ENCODE measurements at places on chromosomes 4 and X.

- DNase-seq = no peak
These were observed 911 bp upstream of the GPR50 start for GRCh38 chrX:151175283-151176062.

GRCh38 chr4:157739242-157739641 is 433.6 kb downstream of the GASK1B start:
- DNase-seq = no peak

GRCh38 chr4:179858221-179858620 is 2385.0 kb upstream of the TENM3 start:
- DNase-seq = no peak

DNA sequence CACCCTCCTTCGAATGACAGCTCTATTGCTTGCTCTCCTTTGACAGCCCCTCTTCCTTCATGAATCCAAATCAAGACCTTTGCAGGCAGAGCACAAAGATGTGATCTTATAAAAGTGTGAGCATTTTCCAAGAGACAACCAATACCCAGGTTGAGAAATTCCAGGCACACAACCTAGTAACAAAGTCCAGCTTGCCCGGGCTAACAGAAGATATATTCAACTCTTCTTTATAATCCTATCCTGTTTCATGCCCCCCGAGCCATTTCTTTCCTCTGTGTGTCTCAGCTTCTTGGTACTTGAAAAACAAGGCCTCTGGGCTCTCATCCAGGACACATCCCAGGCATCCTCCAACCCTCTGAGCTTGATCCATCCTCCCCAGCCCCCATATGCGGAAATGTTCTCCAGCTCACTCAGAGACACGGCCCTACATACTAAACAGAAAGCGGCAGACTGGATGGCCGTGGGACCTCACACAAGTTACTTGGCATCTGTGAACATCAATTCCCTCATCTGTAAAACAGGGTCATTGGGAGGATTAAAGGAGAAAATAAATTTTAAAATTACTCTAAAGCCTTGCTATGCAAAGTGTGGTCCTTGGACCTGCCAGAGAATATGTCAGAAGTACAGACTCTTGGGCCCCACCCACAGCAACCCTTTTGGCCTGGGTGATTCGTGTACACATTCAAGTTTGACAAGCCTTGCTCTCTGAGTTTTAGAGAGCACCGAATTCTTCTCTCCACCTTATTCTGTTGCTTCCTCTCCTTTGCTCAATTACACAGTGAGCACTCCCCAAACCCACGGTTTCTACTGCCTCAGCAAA is 627.0 kb downstream of the BCOR start:
- DNase-seq = peak; percentile 11

GRCh38 chr4:74823194-74823593 is 28.9 kb upstream of the BTC start:
- no peak for DNase-seq

- DNase-seq = no peak
These were observed 168.6 kb downstream of the AFAP1 start for GRCh38 chr4:7771056-7771455.

DNA sequence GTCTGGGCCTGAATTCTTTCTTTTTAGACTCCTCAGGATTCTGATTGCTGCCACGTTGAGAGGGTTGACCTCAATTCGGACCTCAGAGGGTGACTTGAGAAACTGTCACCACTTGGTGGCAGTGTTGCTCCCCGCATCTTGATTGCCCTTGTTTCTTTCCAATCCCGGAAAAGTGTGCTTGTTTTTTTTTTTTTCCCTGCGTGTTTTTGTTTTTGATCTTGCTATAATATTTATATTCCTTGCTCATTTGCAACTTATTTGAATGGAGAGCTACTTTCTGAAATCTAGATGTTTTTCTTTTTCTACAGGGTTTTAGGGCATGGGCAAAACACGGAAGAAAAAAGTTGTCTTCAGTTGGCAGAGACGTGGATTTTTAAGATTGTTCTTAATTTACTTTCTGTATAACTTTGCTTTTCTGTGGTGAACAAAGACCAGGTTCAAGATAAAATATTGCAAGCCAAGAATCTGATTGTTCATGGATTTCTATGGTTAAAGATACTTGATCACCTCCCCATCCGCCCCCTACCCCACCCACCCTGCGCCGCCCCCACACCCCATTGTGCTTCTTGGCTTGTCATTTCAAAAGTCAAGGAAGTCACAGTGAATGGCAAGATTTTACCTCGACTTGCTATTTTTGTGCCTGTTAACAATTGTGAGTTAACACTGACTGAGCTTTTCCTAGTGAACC is 102.0 kb downstream of the PTTG2 start:
- DNase-seq = no peak

DNA sequence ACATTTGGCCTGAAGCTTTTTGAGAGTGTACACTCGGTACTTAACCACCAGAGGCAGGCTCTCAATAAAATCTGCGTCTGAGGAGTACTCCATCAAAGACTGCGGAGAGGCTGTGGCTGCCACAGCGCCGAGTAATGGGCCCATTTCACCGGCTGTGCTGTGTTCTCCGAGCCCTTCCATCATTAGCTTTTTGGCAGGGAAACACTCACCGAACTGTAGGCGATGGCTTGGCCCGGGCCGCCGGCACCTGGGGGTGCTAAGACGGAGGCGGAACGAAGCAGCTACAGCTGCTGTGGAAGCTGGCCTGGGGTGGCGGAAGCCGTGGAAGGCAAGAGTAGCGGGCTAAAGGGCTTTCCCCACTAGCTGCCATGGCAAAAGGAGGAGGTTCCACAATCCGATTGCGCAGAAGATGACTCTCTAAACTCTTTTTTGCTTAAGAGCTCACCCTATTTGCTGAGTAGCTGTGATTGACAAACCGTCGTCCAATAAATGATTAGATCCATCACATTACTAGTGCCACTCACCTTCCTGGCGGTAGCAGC is 48.5 kb upstream of the PABPC1L2A start:
- DNase-seq = no peak

GRCh38 chr4:7076696-7077082 is 8.8 kb upstream of the GRPEL1 start:
- no peak for DNase-seq

GRCh38 chr4:83074086-83074704 is 39.2 kb downstream of the COPS4 start:
- peak; percentile 55 for DNase-seq

GRCh38 chr4:24751926-24752539 is 43.3 kb upstream of the SOD3 start:
- no peak for DNase-seq

GRCh38 chrX:97311066-97311778 is 427.5 kb downstream of the RPA4 start:
- no peak for DNase-seq

DNA sequence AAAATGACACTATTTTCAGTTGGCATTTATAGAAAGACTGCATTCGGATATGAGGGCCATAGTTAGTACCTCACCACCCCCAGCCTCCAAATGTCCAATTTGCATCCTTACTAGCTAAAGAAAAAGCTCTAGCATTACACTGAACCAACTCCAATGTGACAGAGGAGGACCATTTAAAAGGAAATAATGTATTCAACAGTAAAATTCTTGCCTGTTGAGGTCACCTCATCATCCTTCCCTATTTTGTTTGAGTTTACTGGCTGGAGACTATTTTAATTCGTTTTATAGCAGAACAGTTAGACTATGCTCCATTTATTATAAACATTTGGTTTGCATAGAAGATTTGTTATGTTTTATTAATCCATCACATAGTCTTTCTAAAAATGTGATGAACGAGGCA is 88.2 kb upstream of the PPARGC1A start:
- DNase-seq = no peak

- DNase-seq = no peak
These were observed 868 bp downstream of the AFAP1 start for GRCh38 chr4:7938609-7939376.

- no peak for DNase-seq
These were observed 19.7 kb downstream of the DTHD1 start for GRCh38 chr4:36301127-36301526.

GRCh38 chr4:172654457-172654856 is 514.2 kb upstream of the GALNT7 start:
- DNase-seq = no peak

- DNase-seq = peak; percentile 75
These were observed 44.5 kb downstream of the BRWD3 start for GRCh38 chrX:80765220-80765625.

- DNase-seq = no peak
These were observed 82.9 kb upstream of the EXOC1L start for GRCh38 chr4:55736605-55737183.

GRCh38 chr4:80049813-80050534 is 23.1 kb downstream of the ANTXR2 start:
- DNase-seq = no peak

DNA sequence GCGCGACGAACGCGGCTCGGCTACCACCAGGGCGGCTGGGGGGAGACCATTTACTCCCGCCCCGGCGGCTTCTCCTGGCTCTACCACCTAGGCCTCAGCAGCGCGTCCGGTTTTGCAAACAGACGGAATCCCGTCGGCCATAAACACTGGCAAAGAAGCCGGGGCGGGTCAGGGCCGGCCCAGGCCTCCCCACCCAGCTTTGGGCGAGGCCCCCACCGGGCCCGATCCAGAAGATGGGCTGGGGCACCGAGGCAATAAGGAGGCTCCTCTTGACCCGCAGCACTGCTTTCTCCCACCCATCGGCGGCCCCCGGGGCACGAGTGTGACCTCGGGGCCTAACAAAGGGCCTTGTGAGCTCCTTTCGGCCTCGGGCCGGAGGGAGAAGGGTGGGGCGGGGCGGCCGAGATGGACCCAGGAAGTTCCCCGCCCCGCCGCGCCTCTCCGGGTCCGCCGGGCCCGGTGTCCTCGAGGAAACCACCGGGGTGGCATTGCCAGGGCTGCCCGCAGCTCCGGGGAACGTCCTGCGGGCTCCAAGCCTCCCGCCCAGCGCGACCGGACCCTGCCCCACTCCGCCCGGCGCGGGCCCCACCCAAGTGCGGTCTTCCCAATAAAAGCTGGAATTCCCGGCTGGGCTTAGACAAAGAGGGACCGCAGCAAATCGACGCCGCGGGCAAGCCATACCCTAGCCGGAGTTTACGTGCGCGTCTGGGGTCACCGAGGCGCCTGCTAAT is 5.9 kb downstream of the BCOR start:
- no peak for DNase-seq

- DNase-seq = no peak
These were observed 2262.0 kb upstream of the TENM3 start for GRCh38 chr4:179981161-179981560.

GRCh38 chrX:145190801-145191389 is 56.4 kb upstream of the SPANXN1 start:
- no peak for DNase-seq

DNA sequence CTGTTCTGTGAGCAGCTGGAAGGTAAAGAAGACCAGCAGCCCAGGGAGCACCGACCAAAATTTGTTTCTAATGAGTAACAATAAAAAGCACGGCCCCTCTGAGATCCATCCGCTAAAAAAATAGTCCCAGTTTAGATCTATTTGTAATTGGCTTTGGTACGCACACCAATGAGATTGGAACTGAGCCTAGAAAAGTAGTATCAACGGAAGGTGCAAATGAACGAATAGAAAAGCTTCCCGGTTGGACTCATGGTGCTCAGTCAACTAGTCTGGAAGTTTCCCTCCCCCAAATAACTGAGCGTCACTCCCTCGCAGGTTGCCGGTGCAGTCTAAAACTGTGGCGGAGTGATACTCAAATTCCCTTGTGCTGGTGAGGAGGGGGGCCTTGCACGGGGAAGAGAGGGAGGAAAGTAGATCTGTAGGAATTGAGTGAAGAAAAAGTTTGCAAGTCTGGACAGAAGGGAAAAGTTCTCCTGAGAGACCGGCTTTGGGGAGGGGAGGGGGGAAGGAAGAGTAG is at the start of gene COL4A5:
TSS of gene COL4A5 (plus strand) at position 413 of the 517 bp plus-strand sequence. CDS start 288 bp downstream, outside the sequence.
- DNase-seq = no peak

- DNase-seq = no peak
These were observed 25.7 kb upstream of the XIAP start for GRCh38 chrX:123834116-123834515.

GRCh38 chr4:158122501-158122900 is 50.3 kb downstream of the GASK1B start:
- no peak for DNase-seq

DNA sequence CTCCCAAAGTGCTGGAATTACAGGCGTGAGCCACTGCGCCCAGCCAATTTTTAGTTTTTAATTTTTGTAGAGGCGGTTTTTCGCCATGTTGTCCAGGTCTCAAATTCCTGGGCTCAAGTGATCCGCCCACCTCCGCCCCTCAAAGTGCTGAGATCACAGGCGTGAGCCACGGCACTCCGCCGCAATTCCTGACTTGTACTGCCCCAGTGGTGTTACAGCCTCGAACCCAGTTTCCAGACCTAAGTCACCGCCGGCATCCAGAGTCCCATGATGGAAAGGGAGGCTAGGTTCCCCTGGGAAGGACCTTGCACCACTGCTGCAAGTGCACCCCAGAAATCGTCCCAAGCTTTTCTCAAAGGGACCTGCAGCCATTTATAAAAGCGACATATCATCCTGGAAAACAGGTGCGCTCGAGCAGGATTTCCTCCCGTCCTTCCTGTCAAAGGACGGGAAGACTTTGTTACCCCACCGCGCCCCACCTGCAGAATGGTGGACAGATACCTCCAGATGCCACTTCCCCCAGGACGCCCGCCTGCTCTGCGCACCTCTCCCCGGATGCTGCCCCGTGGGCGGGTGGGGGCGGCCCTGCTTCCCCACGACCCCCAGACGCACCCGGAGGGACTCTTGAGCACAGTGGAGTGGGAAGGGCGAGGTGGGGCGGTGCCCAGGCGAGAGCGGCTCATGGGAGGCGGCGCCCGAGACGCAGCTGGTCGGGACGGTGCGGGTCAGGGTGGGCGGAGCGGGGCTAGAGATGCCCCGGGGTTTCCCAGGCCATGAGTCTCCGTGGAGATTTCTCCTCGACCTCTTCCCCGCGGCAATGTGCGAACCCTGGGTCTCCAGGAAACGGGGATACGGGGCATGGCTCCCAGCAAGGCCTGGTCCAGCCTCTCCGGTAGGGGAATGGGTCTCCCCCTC is 947 bp upstream of the RPL10 start:
- no peak for DNase-seq

DNA sequence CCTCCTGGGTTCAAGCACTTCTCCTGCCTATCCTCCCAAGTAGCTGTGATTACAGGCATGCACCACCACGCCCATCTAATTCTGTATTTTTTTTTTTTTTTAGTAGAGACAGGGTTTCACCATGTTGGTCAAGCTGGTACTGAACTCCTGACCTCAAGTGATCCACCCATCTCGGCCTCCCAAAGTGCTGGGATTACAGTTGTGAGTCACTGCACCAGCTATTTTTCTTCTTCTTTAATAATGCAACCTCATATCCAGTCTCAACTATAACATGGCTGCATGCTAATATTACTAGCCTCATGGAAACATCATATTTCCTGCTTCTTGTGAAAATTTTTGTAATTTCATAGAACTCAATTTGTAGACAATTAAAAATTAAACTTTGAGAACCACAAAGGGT is 706.5 kb downstream of the KCTD8 start:
- no peak for DNase-seq

GRCh38 chrX:102846544-102847236 is 90.4 kb upstream of the RAB40AL start:
- no peak for DNase-seq

DNA sequence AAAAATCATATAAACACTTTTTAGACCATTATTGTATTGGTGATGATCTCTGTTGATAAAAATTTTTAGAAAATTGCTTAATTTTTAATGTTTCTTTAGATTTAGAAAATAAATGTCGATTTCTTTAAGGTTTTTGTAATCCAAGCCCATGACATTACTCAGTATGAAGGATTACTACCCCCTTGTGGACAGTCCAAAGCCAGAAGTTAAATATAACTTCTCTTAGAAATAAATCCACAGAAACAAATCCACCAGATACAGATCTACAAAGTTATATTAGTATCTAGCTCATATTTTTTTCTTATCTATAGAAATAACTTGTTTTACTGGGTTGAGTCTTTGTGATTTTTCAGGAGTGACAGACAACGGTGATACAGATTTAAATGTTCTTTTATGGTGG is 18.9 kb downstream of the TIFA start:
- no peak for DNase-seq

All from GM04503 (cell line).